Right lobe of liver (tissue), 6 donors: ENCODE measurements at places on chromosomes 6 and 20. TPM values are rescaled to one million over a fixed set of nuclear protein-coding genes. Genes with fewer than 3 reads are reported as not detected.

NRSN1 gene
- not detected for total RNA-seq

THEMIS gene
- 0.56 TPM for total RNA-seq

SYCP2 gene
- total RNA-seq, result 0.70 TPM

RPP40 gene
- 2.8 TPM for total RNA-seq

TBXT gene
- total RNA-seq, result not detected

BPIFB1 gene
- not detected for total RNA-seq

SIRPB2 gene
- 2.8 TPM for total RNA-seq

LAMA4 gene
- total RNA-seq, result 4.1 TPM

PGC gene
- total RNA-seq, result not detected

EDN1 gene
- 6.8 TPM for total RNA-seq

ENPP3 gene
- 1.2 TPM for total RNA-seq

BHLHE23 gene
- total RNA-seq, result not detected
